Activated CD8-positive, alpha-beta memory T cell treated with anti-CD3 and anti-CD28 coated beads, Interleukin-2, amount 50 U/mL, for 4 hours (primary cell): ENCODE measurements at places on chromosomes 16 and 17.

- DNase-seq = no peak
These were observed 149.3 kb downstream of the IRF8 start for GRCh38 chr16:86048221-86048620.

DNA sequence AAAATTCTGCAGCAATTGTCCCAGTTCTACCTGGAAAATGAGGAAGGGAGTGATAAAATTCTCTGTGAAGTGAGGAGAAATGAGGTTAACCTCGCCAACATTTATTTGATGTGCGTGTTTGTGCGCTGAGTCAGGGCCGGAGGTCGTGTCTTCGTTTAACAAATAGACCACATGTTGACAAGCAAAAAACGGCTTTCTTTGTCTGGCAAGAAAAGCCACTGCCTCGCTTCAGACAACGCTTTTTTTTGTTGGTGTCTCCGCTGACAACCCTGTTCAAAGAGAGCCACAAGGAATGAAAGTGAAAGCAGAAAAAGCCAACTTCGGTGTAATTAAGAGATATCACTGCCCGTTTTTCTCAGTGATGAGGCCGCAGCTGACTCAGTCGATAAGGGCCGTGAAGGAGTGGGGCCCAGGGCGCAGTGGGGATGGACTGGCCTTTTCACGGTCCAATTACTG is 510.6 kb downstream of the CDH13 start:
- no peak for DNase-seq

- DNase-seq = no peak
These were observed 95.2 kb upstream of the AXIN2 start for GRCh38 chr17:65656390-65657250.

GRCh38 chr17:2179615-2180295 is 123.8 kb downstream of the SMG6 start:
- DNase-seq = no peak

DNA sequence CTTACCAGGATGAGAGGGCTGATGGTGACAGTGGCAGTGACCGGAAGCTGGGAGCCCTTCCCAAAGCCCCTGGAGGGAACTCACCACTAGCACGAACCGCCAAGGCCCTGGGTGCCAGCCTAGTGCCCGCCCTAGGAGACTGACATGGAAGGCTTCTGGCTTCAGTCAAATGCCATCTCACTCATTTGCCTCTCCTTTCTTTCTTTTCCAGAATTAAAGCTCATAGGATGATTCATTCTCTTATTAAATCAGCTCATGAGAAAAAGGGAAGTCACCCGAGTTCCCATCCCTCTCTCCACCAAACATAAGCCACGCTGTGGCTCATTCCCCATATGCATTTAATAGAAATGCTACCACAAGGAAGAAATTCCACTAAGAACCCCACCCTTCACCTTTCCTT is 12.1 kb downstream of the CUEDC1 start:
- DNase-seq = no peak

GRCh38 chr16:48950184-48950583 is 331.5 kb downstream of the CBLN1 start:
- no peak for DNase-seq

GRCh38 chr17:44469676-44470075 is 33.5 kb downstream of the GPATCH8 start:
- DNase-seq = no peak

- no peak for DNase-seq
These were observed 743 bp downstream of the WIPI1 start for GRCh38 chr17:68456339-68457167.

- no peak for DNase-seq
These were observed 88.2 kb upstream of the FA2H start for GRCh38 chr16:74862743-74863244.

- DNase-seq = no peak
These were observed 10.9 kb upstream of the MYO15B start for GRCh38 chr17:75576661-75577060.

GRCh38 chr17:17467016-17467415 is 9.8 kb upstream of the MED9 start:
- no peak for DNase-seq

DNA sequence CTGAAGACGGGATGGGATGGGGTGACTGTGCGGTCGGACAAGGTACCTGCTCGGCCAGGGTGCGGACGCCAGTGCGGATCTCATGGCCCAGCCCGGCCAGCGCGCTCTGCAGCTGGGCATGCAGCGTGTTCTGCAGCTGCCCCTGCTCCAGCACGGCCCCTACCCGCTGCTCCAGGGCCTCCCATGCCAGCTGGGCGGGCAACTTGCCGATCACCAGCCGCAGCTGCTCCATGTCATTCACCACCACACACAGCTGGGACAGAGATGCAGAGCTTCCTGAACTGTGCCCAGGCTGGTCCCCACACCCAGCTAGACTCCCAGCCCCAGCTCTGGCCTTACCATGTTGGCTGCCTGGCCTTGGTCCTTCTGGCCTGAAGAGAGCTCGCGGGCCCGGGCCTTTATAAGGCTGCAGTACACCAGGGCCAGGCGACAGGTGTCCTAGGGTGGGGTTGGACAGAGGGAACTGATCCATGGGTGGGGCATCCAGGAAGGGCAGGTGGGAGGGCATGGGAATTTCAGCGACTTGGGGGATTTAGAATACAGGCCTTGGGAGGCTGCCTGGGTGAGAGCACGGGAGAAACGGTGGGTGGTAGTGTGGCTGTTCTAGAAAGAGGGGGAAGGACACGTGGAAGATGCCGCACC is 9.8 kb downstream of the UNC13D start:
- no peak for DNase-seq

DNA sequence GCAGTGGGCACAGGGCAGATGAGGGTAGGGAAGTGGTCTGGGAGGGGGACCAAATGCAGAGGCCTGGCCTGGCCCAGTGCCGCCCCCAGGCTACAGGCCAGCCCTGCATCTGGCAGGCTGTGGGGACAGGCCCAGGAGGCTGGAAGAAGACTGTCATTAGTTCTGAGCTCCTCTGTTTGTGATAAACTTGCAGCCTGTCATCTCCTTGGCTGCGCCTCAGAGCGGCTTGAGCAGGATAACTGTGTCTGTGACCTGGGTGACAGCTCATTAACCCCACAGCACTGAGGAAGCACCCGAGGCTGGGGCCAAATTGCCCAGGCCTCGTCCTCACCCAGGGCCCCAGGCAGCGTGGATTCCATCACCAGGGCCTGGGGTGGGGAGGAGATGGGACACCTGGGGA is 23.9 kb downstream of the ABCC3 start:
- DNase-seq = no peak

- no peak for DNase-seq
These were observed 111.9 kb downstream of the CNTNAP4 start for GRCh38 chr16:76389126-76389525.

DNA sequence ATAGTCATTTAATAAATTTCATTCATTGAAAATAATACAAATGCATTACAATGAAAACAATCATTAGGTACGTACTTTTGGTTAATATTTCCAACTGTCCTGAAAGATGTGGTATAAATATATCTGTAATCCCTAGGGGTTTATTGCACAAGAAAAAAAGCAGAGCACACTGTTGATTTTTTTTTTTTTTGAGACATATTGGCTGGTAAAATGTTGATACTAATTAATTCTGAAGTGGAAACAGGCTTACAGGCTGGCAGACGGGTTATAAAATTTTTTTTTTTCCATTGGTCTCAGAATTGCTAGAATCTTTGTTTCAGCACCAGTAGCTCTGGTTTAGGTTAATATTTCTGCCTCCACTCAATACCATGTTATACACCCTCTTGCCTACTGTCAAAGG is 193.6 kb downstream of the MAP2K6 start:
- no peak for DNase-seq

DNA sequence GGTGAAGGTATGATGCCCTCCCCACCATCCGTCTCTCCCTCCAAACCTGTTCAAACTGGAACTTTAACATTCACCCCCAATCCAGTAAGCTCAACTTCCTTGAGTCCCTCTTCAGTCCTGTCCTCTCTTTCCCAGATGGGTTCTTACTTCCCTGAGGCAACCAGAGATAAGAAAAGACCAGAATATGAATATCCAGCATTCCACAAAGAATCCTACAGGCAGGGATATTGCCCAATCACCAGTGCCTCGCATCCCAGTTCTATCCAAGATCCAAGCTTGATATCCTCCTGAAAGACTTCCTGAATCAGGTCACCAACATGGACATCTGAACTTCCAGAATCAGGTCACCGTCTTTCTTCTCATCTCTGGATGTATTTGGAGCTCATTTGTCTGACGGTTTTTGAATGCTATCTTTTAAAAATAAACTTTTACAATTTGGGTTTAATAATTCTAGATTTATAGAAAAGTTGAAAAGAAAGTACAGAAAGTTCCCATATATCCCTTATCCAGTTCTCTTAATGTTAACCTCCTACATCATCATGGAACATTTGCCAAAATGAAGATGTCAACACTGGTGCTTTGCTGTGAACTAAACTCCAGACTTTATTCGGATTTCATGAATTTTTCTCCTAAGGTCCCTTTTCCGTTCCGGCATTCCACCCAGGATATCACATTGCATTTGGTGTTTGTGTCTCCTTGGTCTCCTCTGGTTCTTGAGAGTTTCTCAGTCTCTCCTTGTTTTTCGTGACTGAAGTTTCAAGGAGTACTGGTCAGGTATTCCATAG is 13.7 kb upstream of the COL1A1 start:
- DNase-seq = no peak

- no peak for DNase-seq
These were observed 91.6 kb downstream of the XYLT1 start for GRCh38 chr16:17379121-17379571.

DNA sequence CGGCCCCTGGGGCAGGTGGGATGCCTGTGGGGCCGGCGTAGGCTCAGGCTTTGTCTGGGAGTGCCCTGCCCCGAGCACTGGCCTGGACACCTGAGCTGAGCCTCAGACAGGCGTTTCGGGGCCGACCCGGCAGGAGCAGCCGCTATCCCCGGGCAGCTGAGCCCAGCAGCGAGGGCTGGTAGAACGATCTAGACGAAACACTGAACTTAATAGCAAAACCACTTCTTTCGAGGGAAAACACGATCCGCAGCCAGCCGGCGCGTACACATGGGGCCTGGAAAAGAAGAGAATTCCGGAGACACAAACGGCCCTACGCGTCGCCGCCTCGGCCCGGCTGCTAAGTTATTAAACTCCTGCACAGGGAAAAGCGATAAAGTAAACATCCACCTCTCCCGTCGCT is 22.0 kb upstream of the SSTR5 start:
- DNase-seq = no peak
